ENCODE measurements at places on chromosomes 4 and X.

DNA sequence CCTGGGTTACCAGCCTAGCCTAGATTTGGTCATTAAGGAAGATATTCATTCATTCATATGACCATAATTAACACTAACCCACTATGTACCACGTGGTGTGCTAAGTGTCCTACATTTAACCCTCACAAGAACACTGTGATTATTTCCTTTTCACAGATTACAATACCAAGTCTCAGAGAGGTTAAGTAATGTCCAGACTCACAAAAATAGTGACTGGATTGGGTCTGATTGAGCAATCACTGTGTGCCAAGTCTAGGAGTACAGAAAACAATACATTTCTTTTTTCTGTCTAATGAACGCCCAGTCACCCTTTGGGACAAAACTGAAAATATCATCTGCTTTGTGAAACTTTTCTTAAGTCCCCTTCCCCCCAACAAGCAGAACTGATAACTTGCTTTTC lies 7.6 kb upstream of the DLG3 start:
- H3K4me1 ChIP-seq = peaks cover 47% of the 10 kb centered on the region
- H3K27ac ChIP-seq = no peak overlapping the region
- DNase-seq = no peak
- H3K27me3 ChIP-seq = peaks cover 23% of the 10 kb centered on the region

DNA sequence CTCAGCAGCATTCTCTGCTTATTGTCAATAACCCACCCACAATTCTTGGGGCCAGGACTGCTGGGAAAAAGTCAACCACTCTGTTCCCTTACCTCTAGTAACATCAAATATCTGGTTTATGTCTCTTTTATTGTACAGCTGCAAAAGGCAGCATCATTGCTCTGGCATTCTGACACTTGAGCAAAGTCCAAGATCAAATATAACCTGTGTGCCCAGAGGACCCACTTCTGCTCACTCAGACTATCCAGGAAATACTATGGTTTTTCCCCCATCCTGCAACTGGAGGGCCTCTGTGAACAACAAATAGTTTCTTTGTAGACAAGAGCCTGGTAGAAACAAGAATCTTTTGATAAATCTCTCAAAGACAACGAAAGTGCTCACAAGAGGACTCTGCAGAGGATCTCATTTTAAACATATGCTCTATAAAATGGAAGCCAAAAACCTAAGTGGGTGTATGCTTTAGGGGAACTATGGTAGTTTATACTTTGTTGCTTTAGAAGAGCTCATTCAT lies 154.7 kb downstream of the RAB28 start:
- no peaks in the 10 kb centered on the region for H3K36me3 ChIP-seq
- no peaks in the 10 kb centered on the region for H3K27me3 ChIP-seq
- H3K4me3 ChIP-seq = no peak overlapping the region
- H3K27ac ChIP-seq = no peak overlapping the region
- DNase-seq = no peak
- no peaks in the 10 kb centered on the region for H3K4me1 ChIP-seq

GRCh38 chr4:13537832-13538177 lies 6.5 kb downstream of the NKX3-2 start:
- no peak overlapping the region for H3K4me3 ChIP-seq
- peaks cover 6% of the 10 kb centered on the region for H3K36me3 ChIP-seq
- peaks cover 35% of the 10 kb centered on the region for H3K4me1 ChIP-seq
- H3K27ac ChIP-seq = no peak overlapping the region

GRCh38 chrX:124045109-124045508 lies 83.6 kb downstream of the STAG2 start:
- no peak overlapping the region for H3K27ac ChIP-seq
- H3K36me3 ChIP-seq = peaks cover 31% of the 10 kb centered on the region

GRCh38 chr4:16916719-16917337 lies 18.4 kb upstream of the LDB2 start:
- H3K27ac ChIP-seq = no peak overlapping the region
- DNase-seq = peak; percentile 87
- no peaks in the 10 kb centered on the region for H3K27me3 ChIP-seq
- H3K4me1 ChIP-seq = peaks cover 8% of the 10 kb centered on the region

DNA sequence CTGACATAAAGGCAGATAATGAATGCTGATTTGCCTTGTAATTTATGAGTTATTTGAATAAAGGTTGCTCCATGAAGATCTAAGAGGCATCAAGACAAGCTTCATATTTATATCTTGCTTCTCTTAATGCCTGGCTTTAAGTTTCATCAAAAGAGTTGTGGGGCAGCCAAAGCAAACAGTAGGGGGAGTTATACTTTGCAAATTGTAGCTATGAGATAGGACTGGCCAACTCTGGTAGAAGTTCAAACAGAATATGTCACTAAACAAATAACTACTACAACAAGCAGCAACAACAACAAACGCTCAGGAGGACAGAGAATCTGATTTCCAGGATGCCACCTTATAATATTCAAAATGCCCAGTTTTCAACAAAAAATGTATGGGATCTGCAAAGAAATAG lies 69.1 kb upstream of the PLAC1 start:
- H3K27me3 ChIP-seq = peaks cover 6% of the 10 kb centered on the region
- H3K4me1 ChIP-seq = no peaks in the 10 kb centered on the region
- no peak for DNase-seq
- H3K4me3 ChIP-seq = no peak overlapping the region
- H3K27ac ChIP-seq = no peak overlapping the region

- H3K4me1 ChIP-seq = no peaks in the 10 kb centered on the region
- H3K36me3 ChIP-seq = no peaks in the 10 kb centered on the region
- no peak for DNase-seq
Observed at GRCh38 chr4:116357758-116358157, 727.6 kb downstream of the TRAM1L1 start.

DNA sequence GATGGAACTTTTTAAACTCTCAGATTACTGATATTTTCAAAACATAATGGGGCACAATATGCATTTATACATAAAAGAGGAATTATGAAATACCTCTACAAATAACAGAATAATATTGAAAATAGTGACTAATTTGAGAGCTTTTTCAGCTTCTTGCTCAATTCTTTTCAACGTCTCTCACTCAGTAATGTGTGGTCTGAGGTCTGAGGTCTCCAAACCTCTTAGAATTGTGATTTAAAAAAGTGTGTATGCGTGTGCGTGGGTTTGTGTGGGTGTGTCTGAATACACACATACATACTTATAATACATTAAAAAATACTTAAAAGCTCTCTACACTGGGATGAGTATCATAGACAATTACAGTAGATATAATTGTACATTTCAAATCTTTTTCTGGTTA lies 7.9 kb downstream of the NDNF start:
- H3K36me3 ChIP-seq = no peaks in the 10 kb centered on the region
- H3K4me3 ChIP-seq = no peak overlapping the region
- no peak overlapping the region for H3K27ac ChIP-seq
- H3K27me3 ChIP-seq = peaks cover 24% of the 10 kb centered on the region

DNA sequence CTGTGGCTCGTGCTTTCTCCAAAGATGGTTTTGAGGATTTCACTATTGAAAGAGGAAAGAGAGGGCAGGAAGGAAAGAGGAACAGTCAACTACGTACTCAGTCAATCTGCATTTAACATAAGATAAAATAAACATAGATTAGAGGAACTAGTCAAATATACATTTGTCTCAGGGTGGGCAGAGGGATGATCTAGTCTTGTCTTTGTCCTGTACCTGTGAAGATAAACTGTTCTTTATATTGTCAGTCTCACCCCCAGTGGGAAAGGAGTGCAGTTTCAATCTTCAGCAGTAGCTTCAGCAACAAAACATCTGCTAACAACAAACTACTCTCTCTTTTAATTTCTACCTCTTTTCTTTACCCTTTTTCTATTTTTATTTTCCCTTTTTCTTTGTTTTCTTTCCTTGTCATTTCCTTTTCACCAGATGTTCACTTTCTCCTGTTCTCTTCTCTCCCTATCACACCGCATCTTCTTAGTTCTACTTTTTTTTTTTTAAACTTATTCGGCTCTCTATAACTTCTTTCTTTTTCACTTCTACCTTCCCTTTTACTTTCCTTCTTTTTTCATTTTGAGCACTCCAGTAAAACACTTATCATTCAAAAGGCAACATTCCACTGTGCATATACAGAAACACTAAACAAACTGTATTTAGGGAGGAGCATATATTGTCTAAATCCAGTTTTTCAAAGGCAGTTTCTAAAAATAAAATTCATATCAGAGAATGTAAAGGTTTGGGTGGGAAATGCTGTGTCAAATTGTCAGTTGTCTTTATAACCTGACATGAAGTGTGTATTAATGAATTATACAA lies 51.4 kb upstream of the GUCY1A1 start:
- H3K27ac ChIP-seq = no peak overlapping the region
- DNase-seq = no peak
- H3K36me3 ChIP-seq = no peaks in the 10 kb centered on the region
- no peak overlapping the region for H3K4me3 ChIP-seq

DNA sequence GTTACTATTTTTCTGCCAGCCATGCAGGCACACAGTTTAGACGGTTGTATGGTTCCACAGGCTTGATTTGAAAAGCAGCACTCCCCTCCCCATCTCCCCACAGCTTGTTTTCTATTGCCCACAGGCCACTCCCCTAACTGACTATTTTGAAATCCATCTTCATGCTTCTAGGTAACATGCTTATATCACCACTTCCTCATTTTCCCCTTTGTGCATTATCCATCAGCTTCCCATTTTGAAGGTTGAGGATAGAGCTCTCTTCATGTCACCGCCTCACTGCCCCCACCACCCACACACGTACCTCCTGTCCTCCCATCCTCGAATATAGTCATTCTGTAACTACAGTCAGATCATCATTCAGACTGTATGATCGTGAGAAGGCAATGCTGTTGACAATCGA lies 224.7 kb downstream of the MID1 start:
- H3K27me3 ChIP-seq = no peaks in the 10 kb centered on the region
- H3K27ac ChIP-seq = no peak overlapping the region
- DNase-seq = no peak
- H3K36me3 ChIP-seq = no peaks in the 10 kb centered on the region

- no peaks in the 10 kb centered on the region for H3K4me1 ChIP-seq
- H3K27ac ChIP-seq = no peak overlapping the region
- H3K4me3 ChIP-seq = no peak overlapping the region
Observed at GRCh38 chr4:110597582-110597981, 25.3 kb downstream of the PITX2 start.

- peak; percentile 77 for DNase-seq
- H3K27ac ChIP-seq = no peak overlapping the region
- no peaks in the 10 kb centered on the region for H3K27me3 ChIP-seq
- no peak overlapping the region for H3K4me3 ChIP-seq
- no peaks in the 10 kb centered on the region for H3K4me1 ChIP-seq
Observed at GRCh38 chrX:9995855-9996339, 28.7 kb downstream of the CLDN34 start.

Measured in activated CD8-positive, alpha-beta T cell treated with anti-CD3 and anti-CD28 coated beads, Interleukin-2, amount 10 ng/mL, durations not matched to agents 7 days and 5 days (primary cell).